Pancreas (tissue), 10 donors: ENCODE measurements at places on chromosomes 13 and 19. TPM values are rescaled to one million over a fixed set of nuclear protein-coding genes. Genes with fewer than 3 reads are reported as not detected.

- DNase-seq: no peak
- H3K36me3 ChIP-seq: no peaks in the 10 kb centered on the region
- H3K27ac ChIP-seq: no peak overlapping the region
- no peak overlapping the region for H3K4me3 ChIP-seq
Measured at GRCh38 chr13:64305246-64305645, 2889.6 kb upstream of the PCDH20 start.

DNA sequence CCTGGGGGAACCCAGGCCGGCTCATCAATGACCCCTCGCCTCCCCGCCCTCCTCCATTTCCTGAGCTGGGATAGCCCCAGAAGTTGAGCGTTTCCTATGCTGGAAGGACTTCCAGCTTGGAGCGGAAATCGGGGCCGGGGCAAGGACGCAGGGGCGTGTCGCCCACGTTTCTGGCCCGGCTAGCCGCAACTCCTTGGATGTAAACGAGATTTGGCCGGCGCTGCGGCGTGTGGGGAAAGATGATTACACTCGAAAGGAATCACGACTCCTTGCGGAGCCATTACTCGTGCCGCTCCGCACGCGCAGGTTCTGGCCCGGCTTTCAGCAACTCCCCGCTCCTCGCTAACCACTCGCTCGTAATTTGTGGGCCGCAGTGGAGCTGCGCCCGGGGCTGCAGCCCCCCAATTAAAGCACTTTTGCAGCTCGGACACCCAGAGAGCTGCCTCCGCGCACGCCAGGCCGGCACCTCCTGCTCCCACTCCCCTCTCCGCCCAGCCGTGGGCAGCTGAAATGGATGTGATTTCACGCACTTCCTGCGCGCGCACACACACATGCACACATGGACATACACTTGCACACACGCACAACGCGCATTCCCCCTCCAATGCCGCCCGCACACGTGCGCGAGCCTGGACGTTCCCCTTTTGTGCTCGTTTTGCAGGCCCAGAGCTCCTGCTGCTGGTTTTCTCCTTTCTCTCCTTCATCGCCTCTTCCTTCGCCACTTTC, 15.7 kb downstream of the ZIC5 start:
- no peak overlapping the region for H3K27ac ChIP-seq
- no peaks in the 10 kb centered on the region for H3K36me3 ChIP-seq
- no peak overlapping the region for H3K4me3 ChIP-seq
- no peak for DNase-seq

DNA sequence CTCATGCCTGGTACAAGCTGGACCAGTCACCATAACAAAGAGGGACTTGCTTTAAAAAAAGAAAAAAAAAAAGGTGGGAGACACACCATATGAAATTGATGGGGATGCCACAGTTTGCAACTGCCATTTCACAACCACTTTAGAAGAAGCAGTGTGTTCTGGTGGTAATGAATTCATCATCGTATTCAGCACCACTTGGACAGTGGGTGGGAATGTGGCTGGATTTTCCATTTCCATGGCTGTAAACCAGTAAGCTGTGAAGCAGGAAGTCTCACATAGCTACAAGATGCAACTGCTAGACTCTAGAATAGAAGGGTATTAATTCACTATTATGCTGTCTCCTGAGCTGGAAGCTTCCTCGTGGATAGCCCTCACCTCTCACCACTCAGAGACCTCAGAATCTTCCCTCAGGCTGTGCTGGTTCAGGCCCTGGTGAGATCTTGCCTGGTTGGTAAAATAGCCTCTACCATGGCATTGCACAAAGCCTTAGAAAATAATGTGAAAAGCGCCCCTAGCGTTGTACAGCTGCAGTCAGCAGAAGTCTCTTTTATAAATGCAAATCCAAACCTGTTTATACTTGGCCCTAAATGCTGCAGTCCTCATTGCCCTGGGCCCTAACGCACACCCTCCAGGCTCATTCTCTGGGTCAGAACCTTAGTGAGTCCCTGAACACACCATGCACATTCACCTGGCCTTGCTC, 150.7 kb downstream of the KCTD15 start:
- no peak overlapping the region for H3K27ac ChIP-seq
- H3K4me1 ChIP-seq: no peaks in the 10 kb centered on the region
- no peaks in the 10 kb centered on the region for H3K27me3 ChIP-seq
- DNase-seq: no peak
- H3K36me3 ChIP-seq: no peaks in the 10 kb centered on the region
- H3K4me3 ChIP-seq: no peak overlapping the region

The ATCAY gene
- 0.67 TPM for total RNA-seq
